ENCODE measurements at places on chromosomes 16 and 17.

GRCh38 chr17:81734405-81735263 lies 22.6 kb downstream of the SLC25A10 start:
- DNase-seq: no peak

- DNase-seq: no peak
Measured at GRCh38 chr16:84843149-84844048, 23.6 kb downstream of the CRISPLD2 start.

GRCh38 chr17:8126491-8127066 lies 2.7 kb upstream of the HES7 start:
- no peak for DNase-seq

DNA sequence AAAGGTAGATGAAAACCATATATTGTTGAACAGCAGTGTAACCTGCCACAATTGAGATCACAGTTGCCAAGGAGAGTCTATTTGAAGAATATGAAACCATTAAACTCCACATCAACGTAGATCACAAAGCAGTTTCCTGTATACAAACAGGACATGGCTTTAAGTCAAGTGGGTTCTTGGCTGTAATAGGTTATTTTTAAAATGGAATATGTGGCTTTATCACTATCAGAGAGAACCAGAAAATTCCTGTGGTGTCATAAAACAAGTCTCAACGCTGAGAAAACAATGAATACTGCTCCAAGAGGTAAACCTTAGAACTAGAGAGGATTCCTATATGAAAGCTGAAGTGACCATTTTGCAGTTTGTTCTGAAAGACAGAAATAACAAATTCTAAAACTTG lies 999.7 kb downstream of the CDH11 start:
- peak; percentile 17 for DNase-seq

GRCh38 chr17:77323413-77324171 lies 182.8 kb downstream of the SEC14L1 start:
- peak; percentile 45 for DNase-seq

GRCh38 chr16:80103463-80103862 lies 437.3 kb upstream of the DYNLRB2 start:
- no peak for DNase-seq

DNA sequence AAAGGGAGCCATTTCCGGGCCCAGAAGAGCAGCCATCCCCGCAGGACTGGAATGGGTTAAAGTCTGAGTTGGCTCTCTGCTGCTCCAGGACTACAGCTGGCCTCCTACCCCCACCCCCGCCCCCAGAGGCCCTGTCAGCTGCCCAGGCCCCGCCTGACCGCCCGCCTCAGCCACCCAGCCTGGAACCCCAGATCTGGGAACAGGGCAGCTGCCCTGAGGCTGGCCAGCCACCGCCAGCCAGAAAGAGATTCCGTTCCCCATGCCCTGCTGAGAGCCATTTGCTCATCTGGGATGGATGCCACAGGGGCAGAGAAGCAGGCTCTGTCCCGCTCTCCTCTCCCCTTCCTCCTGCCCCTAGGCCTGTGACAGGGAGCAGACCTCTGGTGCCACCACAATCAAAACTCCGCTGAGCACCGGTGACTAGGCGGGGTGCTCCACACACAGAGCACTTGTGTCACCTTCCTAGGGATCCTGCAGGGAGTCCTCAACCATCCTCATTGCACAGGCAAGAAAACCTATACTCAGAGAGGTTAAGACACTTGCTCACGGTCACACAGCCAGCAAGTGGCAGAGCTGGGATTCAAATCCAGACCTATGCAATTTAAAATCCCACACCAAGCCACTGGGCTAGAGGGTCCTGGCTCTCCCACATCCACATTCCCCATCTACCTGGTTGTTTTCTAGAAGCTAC lies 44.1 kb downstream of the ZNF423 start:
- DNase-seq: no peak

DNA sequence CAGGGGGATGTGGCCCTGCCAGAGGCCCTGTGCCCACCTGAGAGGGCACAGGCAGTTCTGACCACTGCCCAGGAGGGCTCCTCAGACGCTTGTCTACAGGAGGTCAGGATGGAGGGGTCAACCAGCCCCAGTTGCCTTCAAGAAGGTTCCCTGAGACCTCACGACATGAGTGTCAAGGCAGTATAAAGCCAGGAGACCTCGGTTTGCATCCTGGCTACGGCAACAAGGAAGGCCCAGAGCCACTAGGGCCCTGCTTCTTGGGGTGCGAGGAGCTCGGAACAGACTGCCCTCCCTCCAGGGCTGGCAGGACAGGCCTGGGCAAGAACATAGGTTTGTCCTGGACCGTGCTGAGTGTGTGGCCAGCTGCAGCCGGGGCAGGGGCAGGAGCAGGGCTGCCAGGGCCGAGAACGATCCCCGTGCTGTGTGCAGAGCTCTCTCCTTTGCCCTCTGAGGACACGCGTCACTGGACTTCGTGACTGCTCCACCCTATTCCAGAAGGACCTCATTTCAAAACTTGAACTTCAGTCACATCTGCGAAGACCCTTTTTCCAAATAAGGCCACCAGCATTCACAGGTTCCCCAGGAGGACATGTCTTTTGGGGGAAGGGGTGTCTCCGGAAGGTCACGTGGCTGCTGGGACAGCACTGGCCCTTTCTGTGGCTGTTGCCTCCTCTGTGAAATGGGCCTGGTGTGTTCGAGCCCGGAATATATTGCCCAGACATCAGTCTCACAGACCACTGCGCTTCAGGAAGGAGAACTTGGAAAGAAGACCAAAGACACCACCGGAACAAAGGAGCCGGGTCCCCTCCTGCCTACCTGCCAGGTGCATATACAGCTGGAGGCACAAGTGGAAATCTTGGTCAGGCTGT lies 27.7 kb downstream of the SLC7A5 start:
- no peak for DNase-seq

GRCh38 chr17:43616852-43617251 lies 44.9 kb downstream of the MEOX1 start:
- no peak for DNase-seq

- DNase-seq: peak; percentile 5
Measured at GRCh38 chr17:7083592-7083991, 3.5 kb upstream of the CLEC10A start.

- DNase-seq: no peak
Measured at GRCh38 chr16:47858333-47858982, 297.3 kb downstream of the ABCC12 start.

DNA sequence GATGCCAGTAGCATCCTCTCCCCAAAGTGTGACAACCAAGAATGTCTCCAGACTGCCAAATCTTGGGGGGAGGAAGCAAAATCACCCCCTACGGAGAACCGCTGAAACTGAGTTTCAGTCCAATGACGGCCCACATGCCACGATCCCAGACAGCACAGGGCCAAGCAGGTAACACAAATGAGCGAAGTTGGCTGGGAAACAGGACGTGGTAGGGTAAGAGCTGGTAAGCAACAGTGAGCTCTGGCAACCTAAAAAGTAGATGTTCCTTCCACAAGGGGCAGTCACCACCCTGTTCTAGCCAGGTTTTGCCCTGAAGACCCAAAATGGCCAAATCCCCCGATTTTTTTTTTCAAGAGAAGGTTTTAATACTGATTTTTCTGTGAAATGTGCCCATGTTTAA lies 25.4 kb downstream of the ZFHX3 start:
- no peak for DNase-seq

DNA sequence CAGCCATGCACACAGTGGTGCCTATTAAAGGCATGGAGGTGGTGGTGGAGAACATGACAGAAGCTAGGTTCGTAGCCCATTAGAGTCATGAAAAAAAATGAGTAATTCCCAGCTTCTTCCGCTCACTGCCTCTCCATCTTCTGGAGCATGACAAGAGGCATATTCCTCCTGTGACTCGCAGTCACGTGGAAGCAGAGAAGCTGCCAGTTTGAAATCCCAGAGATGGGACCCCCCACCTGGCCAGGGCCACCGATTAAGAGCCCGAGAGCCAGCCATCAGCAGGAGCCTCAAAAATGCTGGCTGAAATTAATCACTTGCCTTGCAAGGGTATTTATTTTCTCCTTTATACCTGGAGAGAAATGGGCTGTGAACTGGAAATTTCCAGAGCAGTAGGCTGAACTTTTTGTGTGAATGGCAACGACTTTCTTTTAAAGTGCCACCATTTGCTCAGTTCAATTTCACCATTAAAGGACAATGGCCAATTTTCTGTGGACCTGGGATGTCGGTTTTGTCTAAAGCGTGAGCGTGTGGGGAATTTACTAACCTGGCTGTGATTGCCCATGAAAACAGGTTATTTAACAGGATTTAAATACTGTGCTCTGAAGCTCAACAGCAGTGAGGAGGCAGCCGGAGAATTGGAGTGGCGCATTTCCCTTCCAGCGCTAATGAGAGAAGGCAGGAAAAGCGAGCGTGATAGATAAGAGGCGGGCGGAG lies 189.7 kb upstream of the SDK2 start:
- peak; percentile 60 for DNase-seq

DNA sequence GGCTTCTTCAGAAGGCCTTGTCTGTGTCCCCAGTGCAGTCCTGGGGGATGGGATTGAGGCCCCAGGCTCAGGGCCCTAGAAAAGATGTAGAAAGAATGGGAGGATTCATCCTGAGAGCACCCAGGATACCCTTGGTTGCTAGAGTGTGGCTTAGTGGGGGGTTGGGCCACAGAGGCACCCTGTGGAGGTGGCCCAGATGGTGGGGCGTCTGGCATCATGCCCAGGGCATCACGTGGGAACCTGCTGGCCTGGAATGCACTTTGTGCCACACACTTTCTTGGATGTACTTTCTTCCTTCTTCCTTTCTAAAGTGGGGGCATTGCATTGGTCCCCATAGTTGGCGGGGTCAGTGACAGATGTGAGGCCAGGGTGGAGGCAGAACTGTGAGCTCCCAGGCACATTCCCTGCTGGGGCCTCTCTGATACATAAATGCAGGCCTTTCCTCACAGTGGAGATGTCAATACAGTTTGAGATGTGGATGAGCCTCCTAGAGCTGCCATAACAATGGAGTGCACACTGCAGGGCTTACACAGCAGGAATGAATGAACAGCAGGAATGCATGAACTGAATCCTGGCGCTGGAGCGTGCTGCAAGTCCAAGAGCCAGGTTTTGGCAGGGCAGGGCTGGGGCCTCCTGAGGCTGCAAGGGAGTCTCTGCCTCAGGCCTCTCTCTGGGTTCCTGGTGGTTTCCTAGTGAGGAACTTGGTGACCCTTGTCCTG lies 43.3 kb downstream of the MGAT5B start:
- DNase-seq: no peak

DNA sequence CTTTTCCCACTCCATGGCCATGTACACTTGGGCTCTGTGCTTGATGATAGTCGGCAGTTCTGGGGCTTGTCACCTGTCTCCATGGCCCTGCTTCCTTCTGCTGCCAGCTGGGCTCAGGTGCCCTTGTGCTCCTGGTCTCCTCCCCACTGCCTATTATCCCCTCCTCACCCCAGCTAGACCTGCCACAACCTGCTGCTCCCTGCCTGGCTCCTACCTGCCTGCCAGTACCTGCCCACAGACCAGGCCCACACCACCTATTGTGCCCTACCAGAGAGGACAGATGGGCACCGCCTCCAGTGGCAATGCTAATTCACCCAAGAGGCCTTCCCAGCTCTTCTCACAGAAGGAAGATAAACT lies 538 bp upstream of the RAPGEFL1 start:
- no peak for DNase-seq

- no peak for DNase-seq
Measured at GRCh38 chr17:43935204-43935925, 6.9 kb downstream of the PPY start.

- DNase-seq: no peak
Measured at GRCh38 chr17:9268546-9268945, 247.2 kb downstream of the NTN1 start.

DNA sequence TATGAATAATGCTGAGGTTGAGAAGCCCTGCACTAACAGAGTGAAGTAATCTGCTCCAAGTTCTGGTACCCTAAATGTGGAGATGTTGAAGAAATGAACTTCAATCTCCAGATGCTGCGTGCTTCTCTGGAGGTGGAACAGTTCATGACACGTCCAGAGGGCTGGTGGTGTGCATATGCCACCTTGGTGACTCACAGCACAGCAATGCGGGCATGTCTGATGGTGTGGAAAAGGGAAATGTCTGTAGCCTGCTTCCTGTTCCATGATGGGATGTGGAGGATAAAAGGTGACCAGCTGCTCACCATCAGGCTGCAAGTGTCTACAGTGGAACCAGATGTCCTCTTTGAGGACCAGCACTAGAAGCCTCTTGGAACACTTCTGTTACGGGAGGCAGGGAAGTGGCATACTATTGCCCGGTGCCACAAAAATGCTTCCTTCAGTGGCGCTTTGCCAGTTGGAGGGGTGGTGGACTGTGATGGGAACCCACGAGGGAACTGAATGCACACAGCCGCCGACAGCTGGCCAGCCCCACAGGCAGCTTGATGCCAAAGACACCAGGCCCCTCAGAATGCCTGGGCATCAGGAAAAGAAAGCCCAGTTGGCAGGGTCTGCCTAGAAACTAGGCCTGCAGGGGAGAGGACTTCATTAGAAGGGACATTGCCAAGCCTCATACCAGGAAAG lies 19.9 kb downstream of the SNX11 start:
- DNase-seq: peak; percentile 29

- peak; percentile 31 for DNase-seq
Measured at GRCh38 chr17:17722081-17722905, 41.0 kb downstream of the RAI1 start.

DNA sequence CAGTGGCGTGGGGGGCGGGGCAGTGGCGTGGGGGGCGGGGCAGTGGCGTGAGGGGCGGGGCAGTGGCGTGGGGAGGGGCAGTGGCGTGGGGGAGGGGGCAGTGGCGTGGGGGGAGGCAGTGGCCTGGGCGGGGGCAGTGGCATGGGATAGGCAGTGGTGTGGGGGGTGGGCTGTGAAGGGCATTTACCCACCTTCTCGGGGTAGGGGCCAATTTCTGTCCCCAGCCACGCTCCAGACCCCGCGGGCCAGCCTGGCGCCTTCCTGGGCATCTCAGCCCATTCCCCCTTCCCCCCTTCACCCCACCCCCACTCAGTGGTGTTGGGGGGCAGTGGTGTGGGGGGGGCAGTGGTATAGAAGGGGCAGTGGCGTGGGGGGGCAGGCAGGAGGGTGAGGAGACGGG lies 92.7 kb downstream of the LITAF start:
- DNase-seq: no peak

DNA sequence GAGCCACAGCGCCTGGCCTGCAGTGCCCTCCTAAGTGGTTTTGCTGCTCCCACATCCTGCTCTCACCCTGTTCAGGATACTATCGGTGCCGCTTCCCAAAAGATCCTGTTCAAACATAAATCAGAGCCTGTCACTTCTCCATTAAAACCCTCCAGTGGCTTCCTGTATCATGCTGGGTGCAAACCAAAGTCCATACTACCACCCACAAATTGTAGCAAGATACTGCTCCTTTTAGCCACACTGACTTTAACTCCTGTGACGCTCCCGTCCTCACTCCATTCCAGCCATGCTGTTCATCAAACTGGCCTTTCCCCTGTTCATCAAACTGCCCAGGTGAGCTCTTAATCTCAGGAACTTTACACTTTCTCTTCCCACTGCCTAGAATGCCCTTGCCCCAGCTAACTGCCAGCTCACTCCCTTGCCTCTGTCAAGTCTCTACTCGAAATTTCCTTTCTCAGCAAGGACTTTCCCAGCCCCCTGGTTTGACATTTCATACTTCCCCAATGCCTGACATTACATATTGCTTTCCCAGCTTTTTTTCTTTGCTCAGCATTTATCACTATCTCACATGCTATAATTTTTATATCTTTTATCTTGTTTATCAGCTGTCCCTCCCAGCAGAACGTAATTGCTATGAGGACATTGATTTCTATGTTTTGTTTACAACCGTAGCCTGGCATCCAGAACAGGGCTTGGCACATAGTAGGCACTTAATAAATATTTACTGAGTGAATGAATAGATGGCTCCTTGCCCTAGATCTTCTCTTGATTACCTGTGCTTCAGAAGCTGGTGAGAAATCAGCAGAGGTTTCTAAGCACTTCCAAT lies 44.3 kb upstream of the SMURF2 start:
- no peak for DNase-seq
